NCI-H2171 treated with DMSO at 0.1 percent for 48 hours (cell line): ENCODE measurements at places on chromosomes 12 and 14.

- DNase-seq = no peak
Observed at GRCh38 chr12:132158677-132159554, 14.7 kb downstream of the NOC4L start.

- DNase-seq = no peak
Observed at GRCh38 chr12:14273913-14274311, 91.6 kb upstream of the ATF7IP start.

- no peak for DNase-seq
Observed at GRCh38 chr12:57600395-57600794, 4.2 kb upstream of the DTX3 start.

DNA sequence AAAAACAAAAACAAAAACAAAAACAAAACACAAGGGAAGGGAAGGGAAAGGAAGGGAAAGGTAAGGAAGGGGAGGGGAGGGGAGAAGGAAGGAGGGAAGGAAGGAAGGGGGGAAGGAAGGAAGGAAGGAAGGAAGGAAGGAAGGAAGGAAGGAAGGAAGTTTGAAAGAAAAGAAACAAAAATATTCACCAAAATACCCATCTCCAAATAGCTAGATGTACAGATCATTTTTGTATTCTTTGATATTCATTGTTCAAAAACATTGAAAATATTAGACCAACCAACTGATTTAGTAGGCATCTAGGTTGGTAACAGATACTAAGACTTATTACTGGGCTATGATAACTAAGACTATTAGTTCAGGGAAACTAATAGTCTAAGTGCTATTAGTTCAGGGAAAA is 39.1 kb upstream of the USP15 start:
- DNase-seq = no peak

- DNase-seq = no peak
Observed at GRCh38 chr12:38547586-38547985, 231.0 kb downstream of the ALG10B start.

DNA sequence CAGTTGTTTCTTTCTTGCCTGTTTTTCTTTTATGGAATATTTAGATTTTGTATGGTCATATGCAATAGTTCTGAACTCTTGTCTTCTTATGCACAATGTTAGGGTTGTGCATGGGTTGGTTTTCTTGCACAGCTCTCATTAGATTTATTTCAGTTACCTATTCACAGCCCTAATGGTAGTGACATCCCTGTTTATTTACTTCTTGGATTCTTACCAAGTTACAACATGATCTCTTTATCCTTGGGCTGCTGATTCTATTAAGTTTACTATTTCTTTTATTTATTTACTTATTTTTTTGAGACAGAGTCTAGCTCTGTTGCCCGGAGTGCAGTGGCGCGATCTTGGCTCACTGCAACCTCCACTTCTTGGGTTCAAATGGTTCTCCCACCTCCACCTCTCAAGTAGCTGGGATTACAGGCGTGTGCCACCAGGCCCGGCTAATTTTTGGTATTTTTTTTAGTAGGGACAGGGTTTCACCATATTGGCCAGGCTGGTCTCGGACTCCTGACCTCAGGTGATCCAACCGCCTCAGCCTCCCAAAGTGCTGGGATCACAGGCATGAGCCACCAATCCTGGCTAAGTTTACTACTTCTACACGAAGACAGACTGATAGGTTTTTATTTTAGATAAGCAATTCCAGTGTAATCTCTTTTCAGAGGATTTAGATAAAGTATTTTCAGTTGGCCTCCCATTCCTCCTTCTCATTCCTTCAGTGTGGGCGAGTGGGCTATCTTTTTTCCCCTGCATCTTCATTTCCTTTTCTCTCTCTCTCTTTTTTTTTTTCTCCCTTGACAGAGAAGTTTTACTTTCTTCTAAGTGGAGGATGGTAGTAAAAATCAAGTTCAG is 395.1 kb upstream of the RGS6 start:
- no peak for DNase-seq

DNA sequence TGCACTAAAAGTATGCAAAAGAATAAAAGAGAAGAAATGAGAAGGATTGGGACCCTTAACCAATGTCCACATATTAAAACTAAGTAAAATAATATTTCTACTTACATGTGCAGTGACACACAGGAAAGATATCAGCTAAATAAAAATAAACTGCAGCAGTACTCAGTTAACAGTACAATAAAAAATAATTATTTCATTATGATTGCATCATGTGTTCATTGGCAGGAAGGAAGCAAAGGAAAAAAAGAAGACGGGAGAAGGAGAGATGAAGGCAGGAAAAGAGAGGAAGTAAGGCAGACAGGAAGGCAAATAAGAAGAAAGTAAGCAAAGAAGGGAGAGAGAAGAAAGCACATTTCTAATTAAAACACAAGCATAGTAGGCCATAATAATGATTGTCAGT is 33.0 kb downstream of the RASSF9 start:
- DNase-seq = no peak

GRCh38 chr12:62127516-62127915 is 132.7 kb upstream of the USP15 start:
- DNase-seq = no peak

- no peak for DNase-seq
Observed at GRCh38 chr12:128381541-128381940, 114.6 kb downstream of the TMEM132C start.

DNA sequence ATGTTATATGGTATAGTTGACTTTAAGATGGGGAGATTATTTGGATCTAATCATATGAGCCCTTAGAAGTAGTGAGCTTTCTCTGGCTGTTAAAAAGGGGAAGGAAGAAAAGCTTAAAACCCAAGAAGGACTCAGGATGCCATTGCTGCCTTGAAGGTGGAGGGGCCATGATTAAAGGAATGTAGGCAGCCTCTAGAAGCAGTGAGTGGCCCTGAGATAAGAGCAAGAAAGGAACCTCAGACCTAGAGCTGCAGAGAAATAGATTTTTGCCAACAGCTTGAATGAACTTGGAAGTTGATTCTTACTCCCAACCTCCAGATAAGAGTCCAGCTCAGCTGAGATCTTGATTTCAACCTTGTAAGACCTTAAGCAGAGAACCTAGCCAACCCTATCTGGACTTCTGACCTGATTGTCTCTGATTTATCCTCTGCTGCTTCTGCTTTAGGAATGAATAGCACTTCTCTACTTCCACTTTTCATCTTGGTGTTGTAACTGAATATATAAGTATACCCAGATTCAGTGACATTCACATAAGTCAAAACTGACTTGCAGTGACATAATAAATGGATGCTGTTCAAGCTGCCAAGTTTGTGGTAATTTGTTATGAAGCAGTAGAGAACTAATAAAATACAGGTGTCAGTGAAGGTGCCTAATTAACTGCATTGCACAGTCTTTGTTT is 33.5 kb downstream of the RAD51B start:
- DNase-seq = no peak

DNA sequence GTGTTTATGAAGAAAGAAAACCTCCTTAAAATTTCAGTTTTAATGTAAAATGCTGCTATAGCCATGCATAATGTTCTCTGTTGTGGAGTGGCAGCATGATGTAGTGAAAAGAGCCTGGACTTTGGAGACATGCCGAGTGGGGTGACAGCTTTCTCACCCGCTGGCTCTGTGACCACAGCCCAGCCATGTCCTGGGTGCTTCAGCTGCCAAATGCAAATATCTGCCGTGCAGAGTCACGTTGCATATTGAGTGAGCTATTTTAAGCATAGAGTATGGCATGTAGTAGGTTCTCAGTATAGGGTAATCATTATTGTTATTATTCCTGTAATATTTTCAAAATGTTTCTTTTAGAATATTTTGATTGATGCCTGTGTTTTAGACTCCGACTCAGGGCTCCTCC is 15.5 kb upstream of the TCTN2 start:
- DNase-seq = no peak

DNA sequence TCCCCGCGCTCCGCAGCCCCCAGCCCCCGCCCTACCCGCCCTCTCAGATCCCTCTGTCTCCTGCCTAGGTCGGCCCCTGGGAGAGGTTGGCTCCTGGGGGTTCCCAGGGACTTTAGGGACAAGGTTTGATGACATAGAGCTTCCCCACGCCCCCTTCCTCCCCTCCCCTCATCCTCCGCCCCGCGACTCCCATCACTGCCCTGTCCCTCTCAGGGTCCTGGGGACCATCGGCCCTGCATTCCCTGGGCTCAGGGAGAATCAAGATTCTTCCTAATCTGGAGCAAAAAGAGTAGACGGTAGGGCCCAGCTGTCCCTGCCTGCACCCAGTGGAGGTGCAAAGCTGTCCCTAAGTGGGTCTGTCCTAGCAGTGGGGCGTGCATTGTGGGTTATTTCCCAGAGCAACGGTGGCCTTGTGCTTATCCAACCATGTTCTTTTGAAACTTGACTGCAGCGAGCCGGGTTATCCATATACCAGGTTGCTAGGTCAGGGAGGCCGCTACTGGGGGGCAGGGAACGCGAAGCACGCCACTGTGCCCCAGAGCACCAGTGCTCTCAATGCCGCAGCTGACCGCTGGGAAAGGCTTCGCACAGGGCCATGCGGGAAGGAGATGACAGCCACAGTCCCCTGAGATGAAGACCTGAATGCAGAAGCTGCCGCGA is 124.4 kb upstream of the PRMT8 start:
- no peak for DNase-seq

- DNase-seq = no peak
Observed at GRCh38 chr12:129615001-129615400, 288.8 kb downstream of the TMEM132D start.

GRCh38 chr12:120261951-120262851 is 3.3 kb downstream of the PXN start:
- DNase-seq = no peak

DNA sequence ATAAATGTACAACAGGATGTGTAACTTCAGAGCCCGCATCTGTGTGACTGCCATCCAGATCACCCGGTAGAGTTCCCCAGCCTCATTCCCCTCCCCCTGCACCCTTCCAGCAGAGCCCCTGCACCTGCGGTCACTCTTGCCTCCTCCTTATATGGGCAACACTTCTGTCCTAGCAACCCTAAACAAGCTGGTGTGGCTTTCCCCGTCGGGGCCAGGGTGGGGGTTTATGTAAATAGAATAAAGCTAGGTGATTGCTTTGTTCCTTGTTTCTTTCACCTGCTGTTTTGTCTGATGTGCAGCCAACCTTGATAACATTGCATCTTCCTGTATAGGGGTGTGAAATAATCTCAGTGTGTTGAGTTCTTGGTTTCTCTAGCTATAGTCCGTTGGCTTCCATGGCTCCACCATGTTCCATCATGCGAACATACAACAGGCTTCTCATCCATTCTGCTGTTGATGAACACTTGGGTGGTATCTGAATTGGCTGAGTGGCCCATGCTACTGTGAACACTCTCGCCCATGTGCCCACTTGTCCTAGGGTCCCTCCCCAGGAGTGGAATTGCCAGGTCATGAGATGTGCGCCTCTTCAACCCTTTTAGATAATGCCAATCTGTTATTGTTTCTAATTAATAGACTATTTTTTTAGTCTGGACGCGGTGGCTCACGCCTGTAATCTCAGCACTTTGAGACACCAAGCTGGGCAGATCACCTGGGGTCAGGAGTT is 102.2 kb downstream of the KIF26A start:
- no peak for DNase-seq

- DNase-seq = no peak
Observed at GRCh38 chr12:2183556-2184541, 131.1 kb downstream of the CACNA1C start.

- DNase-seq = no peak
Observed at GRCh38 chr12:92665496-92665895, 37.3 kb upstream of the PLEKHG7 start.

DNA sequence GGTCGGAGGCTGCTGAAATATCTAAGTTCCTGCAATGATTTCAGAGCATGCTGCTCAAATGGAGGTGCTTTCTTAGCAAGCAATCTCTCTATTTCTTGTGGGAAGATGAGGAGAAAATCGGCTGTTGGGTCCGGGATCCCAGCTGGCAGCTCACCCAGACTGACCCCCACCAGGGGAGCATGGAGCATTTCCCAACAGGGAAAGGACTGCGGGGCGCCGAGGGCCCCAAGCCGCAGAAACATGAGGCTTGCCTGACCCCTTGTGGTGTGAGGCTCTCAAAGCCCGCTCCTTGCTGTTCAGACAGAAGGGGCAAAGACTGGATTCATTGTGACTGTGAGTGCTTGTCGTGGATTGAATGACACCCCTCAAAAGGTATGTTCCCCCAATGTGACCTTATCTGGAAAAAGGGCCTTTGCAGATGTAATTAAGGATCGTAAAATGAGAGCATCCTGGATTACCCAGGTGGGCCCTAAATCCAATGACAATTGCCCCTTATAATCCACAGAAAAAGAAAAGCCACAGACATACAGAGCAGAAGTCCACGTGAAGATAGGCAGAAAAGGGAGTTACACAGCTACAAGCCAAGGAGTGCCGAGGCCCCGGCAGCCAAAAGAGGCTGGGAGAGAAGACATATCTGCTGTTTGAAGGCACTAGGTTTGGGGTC is 116.3 kb upstream of the VASH1 start:
- peak; percentile 79 for DNase-seq

GRCh38 chr12:51631591-51631990 is 40.6 kb downstream of the SCN8A start:
- DNase-seq = no peak

DNA sequence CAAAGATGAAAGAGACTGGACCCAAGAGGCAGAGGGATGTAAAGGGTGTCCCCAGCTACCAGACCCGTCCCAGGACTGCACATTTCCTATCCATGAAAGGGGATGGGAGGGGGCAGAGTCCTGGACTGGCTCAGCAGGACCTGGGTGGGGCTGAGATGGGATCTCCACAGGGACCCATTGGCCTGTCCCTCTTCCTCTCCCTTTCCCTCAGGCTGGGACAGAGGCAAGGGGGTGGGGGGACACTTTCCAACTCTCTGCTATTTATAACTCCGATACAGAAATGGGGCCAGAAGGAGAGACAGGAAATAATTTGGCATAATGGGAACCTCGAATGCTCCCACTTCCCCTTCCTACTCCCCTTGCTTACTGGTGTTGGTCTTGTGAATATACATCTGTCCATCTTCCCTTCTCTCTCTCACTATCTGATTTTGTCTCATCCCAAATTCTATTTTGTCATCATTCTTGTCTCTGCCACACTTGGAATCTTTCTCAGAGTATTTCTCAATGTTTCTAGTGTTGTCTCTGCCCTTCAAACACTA is 1.1 kb upstream of the ITGA7 start:
- no peak for DNase-seq

GRCh38 chr12:51028126-51028812 is 2.1 kb upstream of the SLC11A2 start:
- peak; percentile 27 for DNase-seq

DNA sequence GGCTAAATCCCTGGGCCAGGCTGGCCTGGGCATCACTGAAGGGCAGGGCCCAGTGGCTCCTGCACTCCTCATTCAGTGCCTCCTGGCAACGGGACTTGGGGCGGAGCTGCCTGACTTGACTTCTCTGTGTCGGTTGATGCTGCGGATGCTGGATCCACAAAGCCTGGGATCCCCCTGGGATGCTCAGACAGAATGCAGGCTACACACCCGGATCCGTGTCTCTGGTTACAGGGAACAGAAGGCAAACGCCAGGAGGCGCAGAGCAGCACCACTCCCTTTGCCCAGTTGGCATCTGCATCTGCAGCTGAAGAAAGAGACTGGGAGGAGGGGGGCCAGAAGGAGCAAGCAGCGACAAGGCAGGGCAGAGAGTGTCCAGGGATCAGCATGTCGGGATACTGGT is 154.5 kb upstream of the FKBP4 start:
- DNase-seq = peak; percentile 90

GRCh38 chr12:110637869-110638441 is 24.0 kb downstream of the TCTN1 start:
- DNase-seq = no peak

GRCh38 chr12:132954471-132955048 is 1.5 kb downstream of the ZNF605 start:
- DNase-seq = no peak

GRCh38 chr14:72023128-72024042 is 91.2 kb downstream of the RGS6 start:
- DNase-seq = no peak

- DNase-seq = no peak
Observed at GRCh38 chr12:25801734-25802133, 156.7 kb upstream of the RASSF8 start.
